Heart right ventricle (tissue), 16 donors: ENCODE measurements at places on chromosomes 2 and 18. TPM values are rescaled to one million over a fixed set of nuclear protein-coding genes. Genes with fewer than 3 reads are reported as not detected.
A peak's percentile ranks its signal among the peaks of the same experiment; 100 is the strongest.

DNA sequence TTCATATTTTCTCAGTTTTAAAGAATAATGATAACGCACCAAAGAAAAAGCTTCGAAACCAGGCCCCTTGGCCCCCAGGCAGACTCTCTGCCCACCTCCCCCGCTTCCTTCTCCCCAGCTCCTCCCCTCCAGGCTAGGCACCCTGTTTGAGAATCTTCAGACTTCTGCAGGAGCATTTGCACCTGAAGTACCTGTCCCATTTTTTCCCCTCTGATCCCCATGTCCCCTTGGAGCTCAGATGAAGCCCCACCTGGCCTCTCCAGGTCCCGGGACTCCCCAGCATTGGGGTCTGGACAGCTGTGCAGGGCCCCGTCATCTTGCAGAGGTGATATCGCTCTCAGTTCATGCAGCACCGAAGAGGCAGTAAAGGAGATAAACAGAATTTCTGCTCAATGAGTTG is 35.5 kb upstream of the KLHL29 start:
- DNase-seq: no peak

DNA sequence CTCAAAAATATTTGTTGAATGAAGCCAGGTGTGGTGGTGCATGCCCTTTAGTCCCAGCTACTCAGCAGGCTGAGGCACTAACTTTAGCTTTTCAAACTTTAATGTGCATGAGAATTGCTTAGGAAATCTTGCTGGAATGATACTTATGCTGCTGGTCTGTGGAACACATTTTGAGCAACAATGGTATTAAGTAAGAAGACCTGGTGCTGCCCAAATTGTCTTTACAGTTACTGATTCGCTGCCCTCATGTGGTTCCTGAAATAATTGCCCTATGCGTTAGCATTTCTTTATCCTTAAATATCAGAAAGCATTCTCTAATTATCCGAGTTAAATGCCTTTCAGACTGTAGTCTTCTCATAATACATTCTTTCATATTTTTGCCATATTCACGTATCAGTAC is 76.0 kb upstream of the SESTD1 start:
- no peak for DNase-seq

DNA sequence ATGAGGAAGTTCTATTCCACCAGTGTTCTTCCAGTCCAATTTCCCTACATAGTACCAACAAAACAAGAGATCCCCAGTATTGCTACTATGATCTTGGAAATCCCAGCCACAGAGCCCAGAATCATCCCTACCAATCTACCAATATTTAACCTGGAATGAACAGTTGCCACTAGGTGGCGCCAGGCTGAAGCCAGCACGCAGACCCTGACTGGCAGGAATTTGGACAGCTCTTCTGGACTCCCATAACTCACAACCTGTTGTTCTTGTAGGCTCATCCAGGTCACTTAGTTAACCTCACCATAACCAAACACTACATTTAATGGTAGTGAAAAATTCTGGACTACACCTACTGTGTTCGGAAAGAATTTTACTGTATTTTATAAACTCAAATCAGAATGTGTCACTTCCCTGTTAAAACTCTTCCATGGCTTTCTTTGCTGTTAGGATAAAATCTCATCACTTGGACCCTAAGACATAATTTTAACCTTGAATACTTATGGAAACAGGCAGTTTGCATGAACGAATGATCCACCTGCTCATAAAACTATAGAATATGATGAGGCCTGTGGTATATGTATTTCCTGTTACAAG is 59.8 kb upstream of the SLC38A11 start:
- DNase-seq: peak; percentile 60

DNA sequence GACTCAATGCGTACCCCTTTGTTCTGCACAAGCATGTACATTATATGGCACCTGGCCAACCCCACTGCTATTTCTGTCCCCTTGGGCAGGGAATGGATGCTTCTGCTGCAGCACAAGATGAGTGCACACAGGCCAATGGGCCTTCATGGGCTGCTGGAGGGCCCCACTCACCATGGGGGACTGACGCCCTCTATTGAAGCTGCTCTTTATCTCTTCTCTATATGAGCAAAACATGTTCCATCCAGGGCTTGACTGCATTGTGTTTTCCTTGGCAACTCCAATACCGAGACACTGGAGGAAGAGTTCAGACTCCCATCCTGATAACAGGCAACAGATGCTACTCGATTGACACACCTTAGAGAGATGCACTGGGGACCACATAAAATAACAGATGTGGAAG is 251.6 kb upstream of the NCKAP5 start:
- DNase-seq: no peak

GRCh38 chr2:3115301-3116042 is 262.1 kb downstream of the EIPR1 start:
- DNase-seq: no peak

DNA sequence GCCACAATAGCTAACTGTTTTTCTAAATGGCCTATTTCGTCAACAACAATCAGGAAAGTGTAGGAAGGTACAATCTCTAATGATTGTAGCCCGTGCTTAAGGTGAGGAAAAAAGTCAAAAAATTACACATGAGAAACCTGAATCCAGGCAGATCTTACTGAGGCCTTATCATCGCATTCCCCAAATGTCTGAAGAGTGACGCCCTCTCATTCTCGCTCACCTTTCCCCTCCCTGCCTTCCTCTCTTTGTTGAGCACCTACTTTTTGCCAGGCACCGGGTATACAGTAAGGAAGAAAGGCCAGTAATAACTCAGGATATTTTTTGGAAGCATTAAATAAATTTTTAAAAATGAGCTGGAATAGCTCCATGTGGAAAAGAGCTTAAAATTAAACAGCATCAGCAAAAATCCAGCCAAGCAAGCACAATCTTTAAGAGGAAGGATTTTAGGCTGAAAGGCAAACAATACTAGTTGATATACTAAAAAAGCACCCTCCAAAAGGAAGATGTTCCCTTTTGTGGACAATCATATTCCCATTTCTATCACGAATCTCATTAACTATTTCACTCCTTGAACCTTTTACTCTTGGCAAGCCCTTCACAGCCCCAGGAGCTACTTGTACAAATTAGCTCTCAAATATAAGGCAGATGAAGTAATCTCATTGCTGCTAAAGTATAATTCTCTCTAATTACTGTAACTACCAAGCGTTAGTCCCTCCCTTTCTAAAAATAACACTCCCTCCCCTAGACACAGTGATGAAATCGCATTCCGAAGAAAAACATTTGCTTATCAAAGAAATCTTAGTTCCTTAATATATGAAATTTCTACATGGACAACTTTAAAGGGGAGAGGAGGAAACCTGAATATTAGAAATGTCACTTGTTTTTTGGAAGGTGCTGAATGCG is 40.0 kb downstream of the STAT1 start:
- DNase-seq: no peak

DNA sequence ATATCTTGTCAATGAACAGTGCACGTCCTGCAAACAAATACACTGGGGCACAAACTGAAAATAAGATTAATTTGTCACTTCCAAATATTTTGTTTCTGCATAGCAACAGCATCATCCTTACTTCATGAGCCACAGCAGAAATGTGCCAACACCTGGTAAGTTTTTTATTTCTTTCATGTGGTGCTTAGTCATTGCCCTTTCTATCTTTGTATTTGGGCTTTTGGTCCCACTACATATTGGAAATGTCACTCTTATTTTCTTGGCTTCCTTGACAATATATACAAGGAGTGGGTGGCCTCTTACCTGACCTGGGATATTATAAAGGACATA is 208.0 kb downstream of the RBM43 start:
- DNase-seq: no peak

GRCh38 chr2:164314148-164314547 is 307.1 kb downstream of the GRB14 start:
- DNase-seq: no peak

DNA sequence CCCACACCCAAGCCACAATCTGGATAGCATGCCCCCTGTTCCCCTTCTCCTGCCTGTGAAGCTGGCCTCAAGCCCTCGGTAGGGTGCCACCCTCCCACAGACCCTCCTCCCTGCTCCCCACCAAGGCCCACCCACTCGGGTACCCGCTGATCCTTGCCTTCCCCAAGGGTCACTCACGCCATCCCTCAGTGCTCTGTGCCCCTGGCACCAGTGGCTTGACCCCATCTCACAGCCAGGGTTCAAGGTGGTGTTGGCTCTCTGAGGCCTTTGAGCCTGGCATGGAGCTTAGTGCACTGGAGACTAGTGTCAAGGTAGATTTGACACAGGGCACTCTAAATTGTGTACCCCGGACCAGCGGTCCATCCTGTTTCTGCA is 11.9 kb downstream of the ADRA2B start:
- no peak for DNase-seq

GRCh38 chr2:177325554-177325953 is 61.0 kb upstream of the NFE2L2 start:
- DNase-seq: no peak

- no peak for DNase-seq
These were observed 143.4 kb downstream of the NDUFA10 start for GRCh38 chr2:239881561-239882320.

DNA sequence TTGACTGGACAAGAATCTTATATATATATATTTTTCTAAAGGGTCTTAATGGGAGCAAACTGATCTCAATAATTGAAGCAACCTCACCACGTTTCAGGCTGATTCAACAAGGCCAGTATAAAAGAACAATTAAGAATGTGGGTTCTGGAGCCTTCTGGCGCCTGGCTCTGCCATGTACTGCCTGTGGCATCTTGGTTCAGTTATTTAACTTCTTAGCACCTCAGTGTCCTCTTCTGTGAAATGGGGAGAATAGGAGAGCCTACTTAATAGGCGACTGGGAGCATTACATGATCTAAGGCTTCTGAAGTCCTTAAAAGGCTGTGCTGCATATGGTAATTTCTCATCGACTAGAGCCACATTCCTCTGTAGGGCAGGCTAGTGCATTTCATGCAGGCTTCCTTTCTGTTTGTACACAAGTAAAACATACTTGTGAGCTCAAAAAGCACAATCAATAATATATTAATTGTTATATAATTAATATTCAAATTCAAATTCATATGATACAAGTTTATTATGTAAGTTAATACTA is 118.4 kb upstream of the LYPD1 start:
- DNase-seq: no peak

GRCh38 chr2:96906729-96907114 is 36.8 kb upstream of the SEMA4C start:
- DNase-seq: peak; percentile 54

The UGT1A9 gene
- not detected for total RNA-seq

The G6PC2 gene
- total RNA-seq: not detected

The DAPL1 gene
- total RNA-seq: not detected

The RBBP8 gene
- 8.7 TPM for total RNA-seq

The ZFP36L2 gene
- 51.3 TPM for total RNA-seq

The COL4A3 gene
- 4.5 TPM for total RNA-seq

The CD207 gene
- not detected for total RNA-seq
